ENCODE measurements at places on chromosomes 7 and 10.

DNA sequence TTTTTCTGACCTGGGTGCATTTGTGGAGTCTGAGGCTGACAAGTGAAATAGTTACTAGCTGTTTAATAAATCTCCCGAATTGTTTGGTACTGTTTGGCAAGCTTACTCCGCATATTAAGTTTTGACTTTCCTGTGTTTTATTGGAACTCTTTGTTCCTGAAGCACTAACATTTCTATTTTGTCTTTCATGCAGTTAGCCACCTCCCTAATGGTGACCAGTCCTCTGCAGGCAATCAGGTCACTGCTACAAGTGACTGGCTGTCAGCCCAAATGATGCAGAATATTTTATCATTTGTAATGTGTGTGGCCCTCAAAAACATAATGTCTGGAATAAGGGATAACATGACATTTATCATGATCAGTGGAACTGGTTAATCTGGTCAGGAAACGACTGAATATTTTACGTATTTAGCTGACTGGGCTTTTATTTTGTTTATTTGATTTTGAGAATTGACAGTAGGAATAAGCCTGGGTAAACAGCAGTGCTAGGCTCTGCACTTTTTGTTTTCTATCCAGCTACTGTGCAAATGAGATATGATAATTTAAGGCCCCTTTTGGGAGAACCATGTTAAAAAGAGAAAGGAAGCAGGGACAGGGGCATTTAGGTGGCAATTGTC lies 82.9 kb downstream of the ST7 start:
- no peak for DNase-seq

DNA sequence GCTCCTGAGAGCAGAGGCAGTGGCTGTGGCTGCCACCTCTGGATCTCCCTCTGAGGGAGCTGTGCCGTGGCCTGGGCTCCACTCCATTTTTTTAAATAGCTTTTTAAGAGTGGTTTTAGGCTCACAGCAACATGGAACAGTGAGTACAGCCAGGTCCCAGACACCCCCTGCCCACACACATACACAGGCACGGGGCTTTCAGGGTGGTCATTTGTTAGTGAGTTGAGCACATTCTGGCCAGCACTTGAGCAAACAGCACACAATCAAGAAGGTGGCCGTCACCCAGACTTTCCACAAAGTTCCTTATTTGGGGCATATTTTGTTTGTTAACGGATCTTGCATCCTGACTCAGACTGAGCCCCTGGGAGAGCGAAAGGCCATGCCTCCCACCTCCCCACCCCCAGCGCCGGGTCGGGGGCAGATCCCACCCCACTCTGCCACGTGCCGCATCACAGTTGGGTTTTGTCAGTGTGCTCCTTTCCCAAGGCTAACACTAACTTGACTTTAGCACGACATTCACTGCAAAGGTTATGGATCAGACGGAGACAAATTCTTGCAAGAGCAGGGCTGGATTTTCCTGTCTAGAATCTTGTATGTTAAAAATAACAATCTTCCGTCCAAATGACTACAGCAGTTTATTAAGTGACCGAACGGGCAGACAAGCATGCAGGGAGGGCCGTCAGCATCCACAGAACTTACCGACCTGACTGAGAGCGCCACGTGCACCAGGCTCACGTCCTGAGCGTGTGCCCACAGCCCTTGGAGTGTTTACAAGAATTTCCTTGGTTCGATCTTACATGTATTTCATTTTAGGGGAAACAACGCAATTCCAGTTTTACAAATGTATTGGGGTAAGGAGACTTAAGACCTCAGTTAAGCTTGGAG lies 156.5 kb upstream of the NPS start:
- no peak for DNase-seq

GRCh38 chr7:105268056-105268455 lies 120.7 kb downstream of the SRPK2 start:
- peak; percentile 35 for DNase-seq

DNA sequence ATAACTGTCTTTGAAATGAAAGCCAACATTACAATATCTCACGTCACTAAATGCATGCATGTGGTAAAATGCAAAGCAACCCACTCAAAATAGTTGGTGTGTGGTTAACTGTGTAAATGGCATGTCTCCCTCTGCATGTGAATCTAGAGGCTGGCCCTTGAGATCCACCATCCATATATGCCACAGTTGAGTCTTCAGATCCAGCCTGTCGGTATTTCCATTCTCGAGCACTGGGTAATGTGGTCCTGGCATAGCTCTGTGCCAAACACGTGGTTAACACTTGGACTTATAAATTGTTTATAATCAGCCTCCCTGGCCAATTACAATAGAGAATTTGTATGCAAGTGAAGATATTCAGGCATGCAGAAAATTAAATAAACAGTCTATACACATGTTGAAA lies 90.3 kb downstream of the LYZL1 start:
- no peak for DNase-seq

DNA sequence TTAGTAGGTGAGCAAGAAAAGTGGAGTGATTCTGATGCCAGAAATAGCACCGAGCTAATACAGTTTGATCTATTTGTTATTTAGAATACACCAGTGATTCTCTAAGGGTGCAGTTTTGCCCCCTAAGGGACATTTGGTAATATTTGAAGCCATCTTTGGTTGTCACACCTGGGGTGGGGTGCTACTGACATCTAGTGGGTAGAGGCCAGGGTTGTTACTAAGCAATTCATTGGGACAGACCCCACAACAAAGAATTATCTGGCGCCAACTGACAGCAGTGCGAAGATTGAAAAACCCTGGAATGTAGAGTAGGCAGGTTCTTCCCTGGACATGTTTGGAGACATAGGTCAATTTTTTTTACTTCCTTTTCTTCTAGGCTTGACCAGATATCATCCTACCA lies 14.6 kb downstream of the PALS2 start:
- peak; percentile 34 for DNase-seq

DNA sequence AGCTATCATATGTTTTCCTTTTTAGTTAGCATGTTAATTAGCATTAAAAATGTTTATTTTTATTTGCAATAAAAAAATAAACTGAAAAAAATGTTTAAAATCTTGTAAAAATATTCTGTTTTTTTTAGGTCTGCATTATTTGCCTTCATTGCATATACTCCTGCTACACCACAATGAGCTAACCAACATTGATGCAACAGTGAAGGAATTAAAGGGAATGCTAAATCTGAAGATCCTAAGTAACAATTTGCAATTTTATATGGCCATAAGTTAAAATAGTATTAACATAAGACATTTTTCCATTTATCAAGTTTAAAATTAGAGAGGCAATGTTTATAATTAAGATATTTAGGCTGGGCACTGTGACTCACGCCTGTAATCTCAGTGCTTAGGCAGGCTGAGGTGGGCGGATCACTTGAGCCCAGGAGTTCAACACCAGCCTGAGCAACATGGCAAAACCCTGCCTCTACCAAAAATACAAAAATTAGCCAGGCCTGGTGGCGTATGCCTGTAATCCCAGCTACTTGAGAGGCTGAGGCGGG lies 32.2 kb downstream of the LRRC72 start:
- DNase-seq: no peak

- DNase-seq: no peak
Measured at GRCh38 chr7:132758986-132759385, 182.7 kb upstream of the PLXNA4 start.

- DNase-seq: peak; percentile 12
Measured at GRCh38 chr10:1036341-1036791, 10.7 kb upstream of the IDI2 start.

- DNase-seq: no peak
Measured at GRCh38 chr7:47640265-47640664, 58.4 kb upstream of the TNS3 start.

GRCh38 chr7:67786021-67786420 lies 789.4 kb downstream of the TYW1 start:
- DNase-seq: no peak

Measured in A549 (cell line).